ENCODE measurements at places on chromosomes 4 and X. TPM values are rescaled to one million over a fixed set of nuclear protein-coding genes. Genes with fewer than 3 reads are reported as not detected.

The SPANXC gene
- polyA plus RNA-seq, result not detected

DNA sequence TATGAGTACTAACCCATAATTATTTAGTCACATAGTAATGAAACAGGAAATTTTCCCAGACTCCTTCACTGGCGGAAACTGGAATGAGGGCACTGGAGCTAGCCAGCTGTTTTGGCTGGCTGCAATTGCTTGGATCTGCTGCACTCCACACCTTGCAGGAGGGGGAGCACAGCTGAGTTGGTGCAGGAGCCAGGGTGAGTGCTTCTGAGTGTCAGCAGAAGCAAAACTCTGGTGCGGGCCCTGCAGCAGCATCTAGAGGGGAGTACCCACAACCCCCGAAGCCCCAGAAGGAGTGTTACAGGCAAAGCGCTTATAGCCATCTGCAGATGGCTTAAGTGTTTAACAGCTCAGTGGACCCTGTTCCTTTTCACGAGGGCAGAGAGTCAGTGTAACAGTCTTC lies 96.1 kb downstream of the RPA4 start:
- peak; percentile 11 for DNase-seq

DNA sequence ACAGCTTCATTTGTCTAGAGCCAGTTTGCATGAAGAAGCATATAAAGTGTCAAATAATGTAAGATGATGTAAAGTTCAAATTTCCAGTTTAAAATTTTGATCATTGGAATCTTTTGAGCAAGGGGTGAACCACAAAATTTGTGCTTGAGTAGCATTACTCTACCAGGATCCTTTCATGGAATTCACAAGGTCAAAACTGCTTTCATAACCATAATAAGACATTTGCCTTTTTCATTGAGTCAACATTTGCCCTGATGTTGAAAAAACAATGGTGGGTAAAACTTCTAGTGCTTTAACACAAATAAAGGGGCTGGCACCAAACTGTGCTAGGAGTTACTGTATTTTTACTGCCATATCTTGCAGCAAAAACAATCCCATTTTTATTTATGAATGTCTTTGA lies 142.2 kb downstream of the GLRA3 start:
- no peak for DNase-seq

DNA sequence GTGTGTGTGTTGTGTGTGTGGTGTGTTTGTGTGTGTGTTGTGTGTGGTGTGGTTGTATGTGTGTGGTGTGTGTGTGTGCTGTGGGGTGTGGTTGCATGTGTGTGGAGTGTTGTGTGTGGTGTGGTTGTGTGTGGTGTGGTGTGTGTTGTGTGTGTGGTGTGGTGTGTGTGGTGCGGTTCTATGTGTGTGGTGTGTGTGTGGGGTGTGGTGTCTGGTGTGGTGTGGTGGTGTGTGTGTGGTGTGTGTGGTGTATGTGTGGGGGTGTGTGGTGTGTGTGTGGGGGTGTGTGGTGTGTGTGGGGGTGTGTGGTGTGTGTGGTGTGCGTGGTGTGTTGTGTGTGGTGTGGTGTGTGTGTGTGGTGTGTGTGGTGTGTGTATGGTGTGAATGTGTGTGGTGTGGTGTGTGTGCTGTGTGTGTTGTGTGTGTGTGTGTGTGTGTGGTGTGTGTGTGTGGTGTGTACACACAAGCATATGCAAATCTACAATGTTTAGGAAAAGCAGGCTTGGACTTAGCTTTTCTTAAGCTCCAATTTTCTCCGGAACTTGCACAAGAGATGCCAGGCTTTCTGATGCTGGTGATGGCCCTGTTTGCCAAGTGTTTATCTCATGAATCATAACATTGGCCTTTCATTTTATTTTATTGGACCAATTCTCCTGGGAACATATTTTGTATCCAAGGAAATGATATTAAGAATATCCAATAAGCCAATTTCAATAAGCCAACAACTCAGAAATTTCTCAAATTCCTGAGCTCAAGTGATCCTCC lies 148.7 kb downstream of the SPATA18 start:
- DNase-seq, result no peak

DNA sequence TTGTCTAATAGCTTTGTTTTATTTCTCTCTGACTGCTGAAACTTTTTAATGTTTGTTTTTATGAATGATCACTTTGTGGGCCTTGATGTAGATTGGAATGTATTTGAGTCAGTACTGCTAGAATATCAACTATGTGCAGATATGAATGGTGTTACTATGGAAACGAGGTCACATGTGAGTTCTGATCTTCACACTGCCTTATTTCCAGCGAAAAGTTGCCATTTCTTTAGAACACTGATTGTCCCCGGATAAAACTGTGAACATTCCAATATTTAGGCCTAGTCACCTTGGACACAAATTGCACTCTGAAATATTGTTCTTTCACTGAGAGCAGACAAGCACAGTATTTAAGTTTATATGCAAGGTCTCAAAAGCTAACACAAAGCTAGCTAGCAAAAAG lies 27.2 kb upstream of the MAGED1 start:
- DNase-seq, result no peak

Measured in muscle of arm (tissue), 14 donors.